Stimulated activated CD8-positive, alpha-beta memory T cell treated with anti-CD3 and anti-CD28 coated beads, Interleukin-2, amount 100 ng/mL, for 1 hour (primary cell): ENCODE measurements at places on chromosomes 12 and 14.

DNA sequence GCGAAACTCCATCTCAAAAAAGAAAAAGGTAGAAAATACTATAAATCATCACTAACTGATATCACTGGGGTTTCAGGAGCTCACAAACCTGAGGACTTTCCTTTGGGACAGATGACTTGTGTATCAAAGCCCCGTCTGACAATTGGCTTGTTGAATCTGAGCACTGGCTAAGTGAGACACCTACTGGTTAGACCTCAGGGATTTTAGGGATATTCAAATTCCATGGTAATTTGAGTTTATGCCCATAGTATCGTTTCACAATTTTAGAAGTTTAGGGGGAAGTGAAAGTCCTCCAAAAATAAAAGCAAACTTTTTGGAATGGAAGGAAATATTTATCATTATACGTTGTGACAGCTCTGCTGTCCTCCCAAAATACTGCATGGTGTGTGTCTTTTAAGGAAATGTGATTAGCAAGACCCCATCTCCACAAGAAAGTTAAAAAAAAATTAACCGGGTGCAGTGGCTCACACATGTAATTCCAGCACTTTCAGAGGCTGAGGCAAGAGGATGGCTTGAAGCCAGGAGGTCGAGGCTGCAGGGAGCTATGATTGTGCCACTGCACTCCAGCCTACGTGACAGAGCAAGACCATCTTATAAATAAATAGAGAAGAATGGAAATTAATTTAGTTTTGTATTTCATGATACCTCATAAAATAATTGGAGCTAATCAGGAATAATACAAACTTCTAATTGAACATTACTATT, 49.2 kb downstream of the FBXL14 start:
- no peak for DNase-seq

GRCh38 chr14:103520657-103521437, 1.8 kb downstream of the CKB start:
- DNase-seq, result peak; percentile 27

GRCh38 chr12:88450136-88450535, 130.1 kb downstream of the KITLG start:
- DNase-seq, result no peak

DNA sequence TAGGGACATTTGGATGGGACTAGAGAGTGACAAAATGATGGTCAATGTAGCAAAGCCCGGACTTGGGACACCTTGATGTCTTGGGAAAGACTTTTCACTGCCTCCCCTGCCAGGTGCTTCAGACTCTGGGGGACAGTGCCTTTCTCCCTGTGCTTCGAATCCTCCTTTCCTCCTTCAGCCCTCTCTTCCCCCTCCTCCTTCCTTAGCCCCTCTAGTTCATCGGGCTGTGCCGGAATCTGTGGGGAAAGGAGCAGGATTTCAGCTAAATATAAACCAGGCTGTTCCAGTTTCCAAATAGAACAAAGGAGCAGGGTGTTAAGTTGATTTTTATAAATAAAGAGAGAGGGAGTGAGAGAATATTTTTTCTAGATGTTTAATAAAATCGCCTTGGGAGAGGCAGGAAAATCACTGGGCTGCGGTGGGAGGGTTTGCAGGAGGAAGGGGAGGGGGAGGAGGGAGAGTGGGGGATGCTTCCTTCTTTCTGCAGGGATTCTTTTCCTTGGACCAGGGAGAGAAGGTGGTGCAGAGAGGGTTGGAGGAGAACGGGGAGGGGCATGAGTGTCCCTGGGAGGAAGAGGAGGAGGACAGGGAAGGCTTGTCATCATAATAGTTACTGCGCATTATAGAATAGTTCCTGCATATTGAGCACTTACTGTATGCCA, 21.3 kb upstream of the CABP1 start:
- no peak for DNase-seq

DNA sequence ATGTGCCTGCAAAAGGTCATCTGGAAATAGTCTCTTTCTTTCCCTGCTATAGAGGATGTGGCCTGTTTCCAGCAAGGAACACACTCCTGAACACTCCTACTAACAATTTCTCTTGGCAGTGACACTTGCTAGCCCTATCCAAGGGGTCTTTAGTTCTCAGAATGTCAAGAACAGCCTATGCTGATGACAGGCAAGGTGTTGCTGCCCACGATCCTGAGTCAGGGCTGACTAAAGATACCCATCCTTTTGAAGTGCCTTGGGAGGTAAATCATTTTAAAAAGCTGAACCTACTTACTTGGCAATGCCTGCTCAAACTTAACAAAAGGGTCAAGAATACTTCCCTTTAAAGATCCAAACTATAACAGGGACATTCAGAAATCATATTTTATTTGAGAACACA, 1146.4 kb downstream of the VRK1 start:
- no peak for DNase-seq

GRCh38 chr12:132508860-132509732, 19.1 kb downstream of the FBRSL1 start:
- DNase-seq, result no peak

DNA sequence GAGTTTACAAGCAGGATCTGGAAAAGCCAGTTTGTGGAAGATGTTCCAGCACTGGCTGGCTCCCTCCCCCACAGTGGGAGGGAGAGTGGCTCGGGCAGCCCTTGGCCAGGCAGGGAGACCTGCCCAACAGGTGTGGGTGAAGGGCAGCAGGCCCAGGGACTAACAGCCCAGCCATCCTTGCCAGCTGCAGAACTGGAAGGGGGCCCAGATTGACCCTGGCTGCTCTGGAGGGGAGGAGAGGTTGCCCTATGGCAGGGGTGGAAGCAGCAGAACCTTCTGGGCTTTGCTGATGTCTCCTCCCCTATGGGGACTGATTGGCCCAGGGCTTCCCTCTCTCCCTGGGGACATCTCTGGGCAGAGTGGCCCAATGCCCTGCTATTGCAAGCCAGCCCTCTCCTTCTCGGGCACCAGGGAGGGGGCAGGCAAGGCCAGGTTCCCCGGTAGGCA, 20.5 kb downstream of the IRF2BPL start:
- no peak for DNase-seq

- DNase-seq, result no peak
These were observed 1538.3 kb upstream of the SEL1L start for GRCh38 chr14:83071888-83072501.

DNA sequence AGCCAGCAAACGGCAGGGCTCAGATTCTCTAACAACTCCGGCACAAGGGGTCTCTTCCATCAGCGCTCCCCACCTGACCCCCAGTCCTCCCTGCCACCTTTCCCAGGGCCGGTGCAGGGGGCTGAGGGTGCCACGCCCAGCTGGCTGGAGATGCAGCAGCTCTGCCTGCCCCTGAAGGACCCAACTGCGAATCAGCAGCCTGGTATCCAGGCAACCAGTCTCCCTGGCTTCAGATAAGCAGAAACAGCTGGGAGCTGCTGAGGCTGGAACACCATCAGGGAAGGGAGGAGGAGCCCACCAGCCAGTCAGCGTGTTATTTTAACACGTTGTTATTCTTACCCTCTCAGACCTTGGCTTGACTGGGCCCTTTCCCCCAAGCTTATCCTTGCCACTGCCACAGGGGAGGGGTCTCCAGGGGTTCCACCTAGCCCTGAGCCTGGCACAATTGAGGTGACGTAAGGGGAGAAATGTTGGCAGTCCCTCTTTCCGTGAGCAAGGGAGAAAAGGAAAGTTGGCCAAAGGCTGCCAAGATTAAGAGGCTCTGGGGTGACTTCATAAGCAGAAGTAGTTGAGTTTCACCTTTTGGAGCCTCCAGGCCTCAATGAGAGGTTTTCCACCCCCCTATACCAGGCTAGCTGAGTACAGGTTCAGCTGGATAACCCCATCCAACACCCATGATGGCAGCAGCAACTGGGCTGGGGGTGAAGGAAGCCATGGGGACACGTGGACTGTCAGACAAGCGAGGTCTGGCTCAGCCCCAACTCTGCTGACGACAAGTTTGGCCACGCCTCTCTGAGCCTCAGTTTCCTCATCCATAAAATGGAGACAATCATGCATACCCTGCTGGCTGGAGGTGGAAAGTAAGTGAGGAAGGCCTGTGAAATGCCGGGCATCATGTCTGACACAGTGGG, 91.1 kb downstream of the IRF2BPL start:
- no peak for DNase-seq

GRCh38 chr14:94394581-94395207, 6.3 kb upstream of the SERPINA1 start:
- DNase-seq, result no peak

GRCh38 chr12:19415563-19415962, 23.7 kb upstream of the AEBP2 start:
- no peak for DNase-seq

- DNase-seq, result no peak
These were observed 13.3 kb downstream of the SELPLG start for GRCh38 chr12:108620236-108620879.

DNA sequence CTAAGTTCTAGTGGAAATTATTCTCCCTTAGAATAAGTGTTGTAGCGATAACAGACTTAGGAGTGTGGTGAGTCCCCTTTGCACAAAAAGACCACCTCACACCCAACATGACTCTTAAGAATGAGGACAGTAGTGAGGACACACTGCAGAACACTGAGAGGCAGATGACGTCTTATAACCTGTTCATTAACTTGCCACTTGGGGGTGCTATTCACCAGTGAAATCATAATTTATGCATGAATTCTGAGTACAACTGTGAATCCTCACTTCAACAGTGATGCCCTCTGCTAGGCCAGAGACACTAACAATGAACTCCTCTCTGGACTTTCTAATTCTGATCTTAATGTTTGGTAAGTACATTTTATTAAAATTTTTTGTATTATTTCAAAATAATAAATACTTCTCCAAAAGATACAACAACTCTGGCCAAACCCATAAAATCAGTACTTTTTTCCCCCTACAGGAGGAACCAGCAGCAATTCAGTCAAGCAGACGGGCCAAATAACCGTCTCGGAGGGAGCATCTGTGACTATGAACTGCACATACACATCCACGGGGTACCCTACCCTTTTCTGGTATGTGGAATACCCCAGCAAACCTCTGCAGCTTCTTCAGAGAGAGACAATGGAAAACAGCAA, 274.7 kb downstream of the DAD1 start:
- DNase-seq, result no peak

DNA sequence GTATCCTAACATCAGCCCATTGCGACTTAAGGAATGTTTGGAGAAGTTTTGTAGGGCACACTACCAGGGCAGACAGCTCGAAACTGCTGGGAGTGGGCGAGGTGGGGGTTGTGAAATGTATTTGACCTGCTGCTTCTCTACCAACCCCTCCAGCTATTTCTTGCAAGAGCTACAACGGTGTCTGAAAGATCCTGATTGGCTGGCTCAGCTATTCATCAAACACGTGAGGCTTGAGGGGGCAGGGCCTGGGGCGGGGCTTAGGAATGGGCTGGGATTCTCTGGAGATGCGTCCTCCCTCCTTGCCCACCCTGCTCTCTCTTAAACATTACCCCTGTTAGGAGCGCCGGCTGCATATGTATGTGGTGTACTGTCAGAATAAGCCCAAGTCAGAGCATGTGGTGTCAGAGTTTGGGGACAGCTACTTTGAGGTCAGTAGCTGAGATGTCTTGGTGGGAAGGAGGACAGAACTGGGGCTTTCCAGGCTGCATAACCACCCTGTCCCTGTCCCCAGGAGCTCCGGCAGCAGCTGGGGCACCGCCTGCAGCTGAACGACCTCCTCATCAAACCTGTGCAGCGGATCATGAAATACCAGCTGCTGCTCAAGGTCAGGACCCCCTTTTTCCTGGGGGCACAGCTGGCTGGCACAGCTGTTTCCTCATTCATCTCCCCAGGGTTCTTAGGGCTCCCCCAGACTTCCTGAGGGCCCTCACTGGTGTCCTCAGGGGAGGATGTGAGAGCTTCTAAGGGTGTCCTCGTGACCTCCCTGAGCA, 3.1 kb downstream of the ARHGEF25 start:
- no peak for DNase-seq

DNA sequence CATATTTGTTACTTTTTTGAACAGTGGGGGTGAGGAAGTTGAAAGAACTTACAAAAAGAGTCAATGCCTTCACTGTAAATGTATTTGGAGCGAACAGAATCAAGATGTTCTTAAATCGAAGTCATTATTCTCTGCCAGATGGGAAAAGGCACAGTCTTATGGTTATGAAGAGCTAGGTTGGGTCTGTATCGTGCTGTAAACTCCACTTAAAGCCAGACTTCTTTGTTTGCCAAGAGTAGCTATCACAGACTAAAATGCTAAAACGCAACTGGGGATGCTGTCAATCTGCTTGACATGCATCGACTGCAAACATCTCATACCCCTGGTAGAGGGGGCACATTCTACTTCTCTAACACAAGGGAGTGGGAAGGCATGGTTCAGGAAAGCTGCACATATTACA, 160.4 kb downstream of the DACT1 start:
- no peak for DNase-seq

DNA sequence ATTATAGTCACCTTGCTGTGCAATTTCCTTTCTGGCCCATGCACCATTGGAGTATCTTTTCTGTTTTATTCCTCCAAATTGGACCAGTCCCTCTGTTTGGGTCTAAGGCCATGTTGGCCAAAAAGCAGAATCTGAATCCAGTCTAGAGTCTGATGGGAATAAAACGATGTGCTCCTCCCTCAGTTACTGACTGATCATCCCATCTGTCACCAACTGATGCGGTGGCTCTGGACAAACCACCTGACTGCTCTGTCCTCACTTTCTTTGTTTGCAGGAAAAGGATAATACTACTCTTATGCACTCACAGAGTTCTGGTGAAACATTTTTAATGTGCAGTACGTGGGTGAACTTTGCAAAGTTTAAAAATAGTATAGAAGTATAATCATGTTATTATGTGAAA, 120.2 kb upstream of the HIF1A start:
- DNase-seq, result no peak

DNA sequence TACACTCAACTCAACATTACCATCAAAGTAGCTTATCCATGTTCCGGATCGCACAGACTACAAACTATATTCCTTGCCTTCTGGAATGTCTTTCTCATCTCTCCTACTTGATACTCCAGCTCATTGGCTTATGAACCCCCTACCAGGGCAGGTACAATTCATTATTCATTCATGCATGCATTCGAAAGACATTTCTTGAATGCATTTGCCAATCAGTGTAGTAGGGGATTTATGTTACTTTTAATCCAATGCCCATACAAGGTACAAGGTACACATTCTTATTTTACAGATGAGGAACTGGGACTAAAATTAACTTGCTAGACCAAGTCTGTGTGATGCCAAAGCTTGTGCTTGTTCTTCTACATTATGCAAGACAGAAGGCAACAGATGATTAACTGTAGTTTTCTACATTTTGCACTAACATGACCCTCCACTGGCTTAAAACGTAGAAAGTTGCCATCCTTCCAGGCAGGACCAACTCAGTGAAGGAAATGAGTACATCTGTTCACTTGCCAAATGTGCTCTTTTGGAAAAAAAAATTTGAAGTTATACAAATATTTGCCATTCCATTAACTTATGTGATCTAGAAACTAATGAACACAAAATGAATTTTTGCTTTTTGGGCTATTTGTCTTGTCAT, 53.8 kb upstream of the KCNJ8 start:
- DNase-seq, result no peak

DNA sequence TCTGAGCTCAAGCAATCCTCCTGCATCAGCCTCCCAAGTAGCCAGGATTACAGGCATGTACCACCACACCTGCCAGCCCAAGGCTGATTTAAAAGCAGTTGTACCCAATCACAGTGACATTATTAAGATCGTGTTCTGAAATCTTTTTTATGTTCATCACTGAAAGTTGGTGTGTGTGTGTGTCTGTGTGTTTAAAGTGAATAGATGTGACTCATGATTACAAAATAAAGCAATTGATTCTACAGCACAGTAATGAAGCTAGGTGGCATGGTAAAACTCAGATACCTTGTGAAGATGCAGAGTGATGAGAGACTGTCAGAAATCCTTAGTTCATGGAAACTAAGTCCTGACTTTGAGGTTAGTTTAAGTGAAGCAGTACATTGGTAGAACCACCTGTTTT, 74.2 kb upstream of the ATP2B1 start:
- DNase-seq, result no peak

GRCh38 chr14:55160989-55161388, 30.4 kb downstream of the DLGAP5 start:
- no peak for DNase-seq

- DNase-seq, result no peak
These were observed 135.7 kb downstream of the CNTN1 start for GRCh38 chr12:40827683-40828592.
